Activated CD8-positive, alpha-beta memory T cell treated with anti-CD3 and anti-CD28 coated beads for 1 hour (primary cell): ENCODE measurements at places on chromosomes 5 and 9.

DNA sequence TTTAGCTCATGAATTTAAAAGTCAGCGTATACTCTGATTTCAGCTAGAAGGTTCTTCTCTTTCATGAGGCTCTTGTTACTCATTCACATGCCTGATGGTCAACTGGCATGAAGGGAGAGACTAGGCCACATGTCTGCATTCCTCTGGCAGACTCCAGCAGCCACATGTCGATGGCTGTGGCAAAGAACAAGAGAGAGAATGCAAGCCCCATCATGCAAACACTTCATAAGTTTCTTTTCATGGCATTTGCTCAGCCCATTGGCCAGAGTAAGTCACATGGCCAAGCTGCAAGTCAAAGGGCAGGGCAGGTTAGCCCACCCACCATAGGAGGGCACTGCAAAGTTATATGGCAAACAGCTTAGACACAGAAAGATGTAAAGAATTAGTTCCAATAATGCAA, 5.4 kb downstream of the KCNV2 start:
- no peak for DNase-seq

- no peak for DNase-seq
Measured at GRCh38 chr5:83745816-83746215, 25.2 kb upstream of the HAPLN1 start.

GRCh38 chr5:82169892-82170291, 108.3 kb downstream of the RPS23 start:
- no peak for DNase-seq

- DNase-seq: no peak
Measured at GRCh38 chr9:806285-807156, 35.0 kb upstream of the DMRT1 start.

DNA sequence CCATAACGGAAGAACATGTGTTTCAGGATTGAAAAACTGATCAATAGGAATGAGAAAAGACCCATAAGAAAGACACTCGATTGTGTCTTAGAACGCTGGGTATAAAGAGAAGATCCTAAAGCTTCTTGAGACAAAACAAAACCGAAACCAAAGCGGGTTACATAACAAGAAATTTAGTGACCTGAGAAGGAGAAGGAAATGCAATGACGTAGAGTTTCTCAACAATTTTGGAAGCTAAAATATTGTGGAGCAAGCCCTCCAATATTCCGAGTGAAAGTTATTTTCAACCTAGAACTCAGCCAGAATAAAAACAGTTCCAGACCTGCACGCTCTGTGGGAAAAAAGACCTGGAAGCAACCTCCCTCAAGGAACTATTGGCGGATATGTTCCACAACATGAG, 81.9 kb upstream of the FREM1 start:
- DNase-seq: no peak

DNA sequence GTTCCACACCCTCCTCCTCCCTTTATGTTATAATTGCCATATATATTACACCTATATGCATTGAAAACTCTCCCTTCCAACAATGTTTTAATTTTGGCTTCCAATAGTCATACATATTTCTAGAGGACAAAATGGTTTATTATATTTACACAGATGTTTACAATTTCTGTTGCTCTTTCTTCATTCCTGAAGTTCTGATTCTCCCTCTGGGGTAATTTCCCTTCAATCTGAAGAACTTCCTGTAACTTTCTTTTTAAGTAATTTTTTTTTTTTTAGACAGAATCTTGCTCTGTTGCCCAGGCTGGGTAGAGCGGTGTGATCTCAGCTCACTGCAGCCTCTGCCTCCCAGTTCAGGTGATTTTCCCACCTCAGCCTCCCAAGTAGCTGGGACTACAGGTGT, 173.0 kb upstream of the MAP1B start:
- no peak for DNase-seq

- DNase-seq: no peak
Measured at GRCh38 chr9:127388856-127389238, 8.1 kb upstream of the SLC2A8 start.

- no peak for DNase-seq
Measured at GRCh38 chr5:138726848-138727247, 26.4 kb upstream of the CTNNA1 start.

- no peak for DNase-seq
Measured at GRCh38 chr5:53895091-53895683, 334.7 kb downstream of the NDUFS4 start.

- no peak for DNase-seq
Measured at GRCh38 chr5:68288707-68289134, 73.2 kb downstream of the PIK3R1 start.

- DNase-seq: no peak
Measured at GRCh38 chr5:53603009-53603687, 42.7 kb downstream of the NDUFS4 start.

GRCh38 chr9:108333530-108333983, 522.2 kb downstream of the ACTL7B start:
- no peak for DNase-seq

- no peak for DNase-seq
Measured at GRCh38 chr9:94703488-94704140, 22.9 kb upstream of the AOPEP start.

DNA sequence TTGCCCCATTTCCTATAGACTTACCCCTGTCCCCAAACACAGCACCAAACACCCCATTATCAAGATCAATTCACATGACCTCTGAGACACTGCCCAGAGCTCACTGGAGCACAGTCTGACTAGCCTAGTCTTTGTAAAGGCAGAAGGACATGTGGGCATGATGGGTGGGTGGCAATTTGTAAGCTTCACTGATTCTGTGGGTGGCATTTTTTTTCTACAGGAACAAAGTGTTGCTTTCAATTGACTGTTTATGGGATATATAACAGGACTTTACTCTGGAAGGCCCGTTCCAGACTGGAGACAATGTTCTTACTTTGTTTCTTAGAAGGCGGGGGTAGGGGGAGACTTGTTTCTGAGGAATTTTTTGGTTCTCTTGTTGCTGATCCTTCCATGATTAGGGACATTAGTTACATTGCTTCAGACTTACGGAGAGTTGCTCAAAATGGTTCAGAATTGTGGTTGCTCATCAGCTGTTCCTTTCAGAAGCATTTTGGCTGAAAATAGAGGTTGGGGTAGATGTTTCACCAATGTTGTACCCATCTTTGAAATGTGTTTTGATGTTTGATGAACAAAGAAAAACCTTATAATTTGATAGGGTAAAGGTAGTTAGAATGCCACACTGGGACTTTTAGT, 20.2 kb downstream of the NNT start:
- no peak for DNase-seq

- no peak for DNase-seq
Measured at GRCh38 chr5:133618141-133618540, 5.8 kb upstream of the FSTL4 start.

- DNase-seq: no peak
Measured at GRCh38 chr5:74630453-74631066, 10.0 kb downstream of the ENC1 start.

DNA sequence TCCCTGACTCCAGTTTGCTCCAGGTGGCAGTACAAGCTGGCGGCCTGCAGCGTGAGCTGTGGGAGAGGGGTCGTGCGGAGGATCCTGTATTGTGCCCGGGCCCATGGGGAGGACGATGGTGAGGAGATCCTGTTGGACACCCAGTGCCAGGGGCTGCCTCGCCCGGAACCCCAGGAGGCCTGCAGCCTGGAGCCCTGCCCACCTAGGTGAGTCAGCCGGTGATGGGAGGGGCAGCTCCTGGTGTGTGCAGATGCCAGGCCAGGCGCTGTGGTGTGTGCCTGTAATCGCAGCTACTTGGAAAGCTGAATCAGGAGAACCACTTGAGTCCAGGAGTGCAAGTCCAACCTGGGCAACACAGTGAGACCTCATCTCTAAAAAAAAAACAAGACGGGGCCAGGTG, 10.0 kb upstream of the CACFD1 start:
- no peak for DNase-seq
